Spinal cord (tissue), 10 donors: ENCODE measurements at places on chromosomes 4 and X.

- DNase-seq = no peak
Measured at GRCh38 chrX:115911967-115912366, 258.6 kb upstream of the AGTR2 start.

- no peak for DNase-seq
Measured at GRCh38 chrX:14864631-14865030, 8.2 kb downstream of the FANCB start.

- DNase-seq = no peak
Measured at GRCh38 chr4:54101190-54102041, 1.5 kb downstream of the GSX2 start.

- no peak for DNase-seq
Measured at GRCh38 chr4:88753658-88754571, 56.3 kb upstream of the NAP1L5 start.
